ENCODE measurements at places on chromosomes 5 and 9.
A peak's percentile ranks its signal among the peaks of the same experiment; 100 is the strongest.

- DNase-seq = peak; percentile 7
Observed at GRCh38 chr9:14314424-14314928, 535 bp upstream of the NFIB start.

GRCh38 chr9:84145780-84146179 is 165.2 kb downstream of the RMI1 start:
- no peak for DNase-seq

GRCh38 chr9:108671794-108672193 is 184.0 kb downstream of the ACTL7B start:
- no peak for DNase-seq

GRCh38 chr5:14834584-14835550 is 36.7 kb downstream of the ANKH start:
- DNase-seq = no peak

DNA sequence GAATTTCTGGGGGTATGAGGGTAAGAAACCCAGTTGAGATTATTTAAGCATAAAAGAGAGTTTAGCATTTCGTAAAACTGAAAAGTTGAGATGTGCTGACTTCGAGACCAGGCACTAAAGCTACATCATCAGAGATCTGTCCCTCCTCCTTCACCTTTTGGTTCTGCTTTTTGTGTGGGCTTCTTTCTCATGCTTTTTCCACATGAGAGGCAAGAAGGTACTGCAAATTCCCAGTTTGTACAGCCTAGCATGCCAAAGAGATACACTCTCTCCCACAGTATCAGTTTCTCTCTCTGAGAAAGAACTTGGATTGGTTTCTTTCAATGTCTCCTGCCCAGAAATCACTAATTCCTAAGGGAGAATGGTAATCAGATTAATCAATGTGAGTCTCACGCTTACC is 584.7 kb downstream of the SEMA5A start:
- DNase-seq = no peak

DNA sequence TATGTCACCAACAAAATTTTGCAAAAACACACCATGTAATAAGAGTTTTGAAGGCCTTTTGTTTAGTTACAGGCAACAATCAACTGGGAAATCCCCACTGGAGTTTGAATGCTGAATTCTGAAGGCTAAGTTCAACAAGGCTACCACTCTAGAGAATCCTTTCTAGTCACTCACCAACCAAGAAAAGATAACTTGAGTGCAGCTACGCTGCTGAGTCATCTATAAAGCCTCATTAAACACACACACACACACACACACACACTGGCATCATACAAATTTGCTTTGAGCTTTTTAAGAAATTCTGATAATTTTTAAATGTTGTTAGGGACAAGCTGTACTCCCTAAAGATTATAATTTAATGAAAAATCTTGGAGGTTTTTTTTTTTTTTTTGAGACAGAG is 219.6 kb downstream of the DENND1A start:
- no peak for DNase-seq

DNA sequence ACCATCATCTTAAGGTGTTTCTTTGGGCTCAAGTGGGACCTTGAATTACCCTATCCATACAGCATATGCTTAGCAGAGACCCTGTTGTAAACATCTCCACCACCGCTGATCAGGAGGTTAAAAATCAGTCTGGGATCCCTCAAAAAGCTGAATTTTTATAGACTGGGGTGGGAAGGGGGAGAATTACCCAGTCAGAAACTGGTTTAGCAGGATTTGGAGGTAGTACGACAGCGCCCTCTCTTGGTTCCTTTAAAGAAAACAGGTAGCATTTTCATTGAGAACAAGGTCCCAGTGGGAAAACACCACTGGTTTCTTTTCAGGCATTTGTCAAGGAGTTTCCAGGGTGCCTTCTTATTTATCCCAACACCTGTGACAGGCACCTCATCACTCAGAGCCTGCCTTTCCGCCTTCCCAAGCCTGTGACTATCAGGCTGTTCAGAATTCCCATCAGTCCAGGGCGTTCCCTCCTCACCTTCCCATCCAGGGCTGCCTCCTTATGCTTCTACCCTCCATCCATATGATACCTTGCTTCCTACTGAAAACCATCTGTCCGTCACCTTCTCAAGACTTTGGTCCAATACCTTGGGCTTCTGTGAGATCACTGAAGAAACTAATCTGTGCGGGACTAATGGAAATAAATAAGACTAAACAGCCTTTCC is 203.8 kb upstream of the RAI14 start:
- DNase-seq = no peak

DNA sequence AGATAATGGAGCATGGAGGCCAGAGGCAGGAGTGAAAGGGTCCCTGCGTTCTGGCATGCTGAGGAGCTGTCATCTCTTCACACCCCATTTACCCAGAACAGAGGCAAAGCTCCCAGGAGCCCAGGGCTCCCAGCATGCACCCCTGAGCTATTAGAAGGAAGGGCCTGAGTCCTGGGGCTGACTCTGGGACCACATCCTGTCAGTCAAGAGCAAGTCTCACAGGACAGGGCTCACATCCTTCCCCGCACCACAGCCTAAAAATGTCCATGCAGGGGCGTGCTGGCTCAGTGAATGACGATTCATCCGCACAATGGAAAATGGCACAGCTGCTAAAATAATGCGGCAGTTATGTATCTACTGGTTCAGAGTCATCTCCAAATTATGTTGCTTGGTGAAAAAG is 31.4 kb downstream of the CAMK2A start:
- DNase-seq = no peak

DNA sequence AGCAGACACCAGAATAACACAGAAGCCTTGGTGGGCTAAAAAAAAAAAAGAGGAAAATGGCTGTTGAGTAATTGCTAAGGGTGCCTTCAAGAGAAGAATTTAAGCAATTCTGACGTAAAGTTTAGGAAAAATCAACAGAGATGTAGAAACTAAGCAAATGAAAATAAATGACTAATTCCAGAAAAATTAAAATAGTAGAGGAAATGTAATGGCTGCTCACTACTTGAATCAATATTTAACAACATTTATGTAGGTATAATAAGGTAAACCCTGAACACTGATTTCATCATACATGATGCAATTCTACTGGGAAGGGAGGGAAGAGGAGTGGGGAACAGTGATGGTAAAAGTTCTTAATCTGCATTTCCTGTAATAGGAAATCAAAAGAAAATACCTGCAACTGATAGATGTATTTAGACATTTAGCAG is 41.4 kb downstream of the PUM3 start:
- no peak for DNase-seq
